NCI-H2107 (cell line): ENCODE measurements at places on chromosomes 2 and 18.

GRCh38 chr2:100013892-100014677 lies 128.3 kb downstream of the AFF3 start:
- DNase-seq = peak; percentile 19

- no peak for DNase-seq
Observed at GRCh38 chr18:78123144-78123909, 856.3 kb upstream of the SALL3 start.

- DNase-seq = no peak
Observed at GRCh38 chr18:78692105-78692504, 287.5 kb upstream of the SALL3 start.

DNA sequence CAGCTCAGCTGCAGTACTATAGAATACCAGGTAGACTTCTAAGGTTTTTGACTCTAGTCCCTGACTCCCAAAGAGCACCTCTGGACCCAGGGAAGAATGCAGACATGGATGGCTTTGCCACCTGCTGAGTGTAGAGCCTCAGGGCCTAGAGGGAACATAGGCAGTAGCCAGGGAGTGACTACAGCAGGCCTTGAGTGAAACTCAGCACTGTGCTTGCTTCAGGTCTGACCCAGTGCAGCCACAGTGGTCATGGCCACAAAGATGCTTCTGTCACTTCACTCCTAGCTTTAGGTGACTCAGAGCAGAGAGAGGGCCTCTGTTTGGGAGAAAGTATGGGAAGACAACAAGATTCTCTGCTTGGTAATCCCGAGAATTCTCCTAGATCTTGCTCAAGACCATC lies 162.2 kb upstream of the ITGA4 start:
- DNase-seq = no peak

DNA sequence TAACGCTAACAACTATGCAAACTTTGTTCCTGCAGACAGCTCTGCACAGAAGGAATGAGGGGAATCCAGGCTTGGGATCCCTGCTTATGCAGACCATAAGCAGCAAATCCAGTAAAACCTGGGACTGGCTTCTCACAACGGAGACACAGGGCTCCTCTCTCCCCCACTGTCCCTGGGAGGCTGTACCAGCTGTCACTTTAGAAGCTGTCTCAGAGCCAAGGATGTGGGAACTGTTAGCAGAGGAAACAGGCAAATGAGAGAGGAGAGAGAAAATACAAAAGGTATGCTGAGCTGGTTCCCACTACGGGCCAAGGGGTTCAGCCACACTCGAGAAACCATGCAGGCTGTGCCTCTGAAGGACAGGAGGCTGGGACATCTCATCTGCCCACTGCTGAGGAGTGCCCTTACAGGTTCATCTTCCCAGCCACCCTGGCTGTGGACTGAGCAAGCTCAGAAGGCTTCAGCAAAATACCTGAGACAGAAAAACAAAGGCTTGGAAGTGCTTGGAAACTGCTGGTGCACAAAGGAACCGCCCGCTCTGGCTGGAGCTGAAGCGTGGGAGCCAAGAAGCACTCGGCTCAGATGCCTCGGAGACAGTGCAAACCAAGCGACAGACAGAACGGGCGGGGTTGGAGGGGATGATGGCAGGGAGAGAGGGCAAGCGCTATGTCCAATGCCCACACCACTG lies 72.5 kb downstream of the FAM210A start:
- DNase-seq = no peak

DNA sequence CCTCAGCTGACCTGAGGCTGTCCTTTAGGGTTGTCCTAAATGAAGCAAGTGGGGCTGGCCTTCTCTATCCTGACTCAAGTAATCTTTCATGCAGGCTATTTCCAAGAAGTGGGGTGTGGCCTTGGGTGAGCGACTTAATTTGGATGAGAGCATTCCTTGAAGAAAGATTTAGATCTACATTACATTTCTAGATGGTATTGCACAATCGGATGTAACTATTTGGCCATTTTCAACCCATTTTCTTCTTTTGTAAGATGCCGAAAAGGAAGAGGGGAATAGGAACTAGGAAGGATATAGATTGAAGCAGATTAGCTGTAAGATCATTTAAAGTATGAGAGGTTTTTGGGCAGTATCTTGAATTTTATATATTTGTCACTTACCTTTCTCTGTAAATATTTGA lies 746.3 kb downstream of the MBD2 start:
- DNase-seq = no peak
